ENCODE measurements at places on chromosomes 6 and 20.

DNA sequence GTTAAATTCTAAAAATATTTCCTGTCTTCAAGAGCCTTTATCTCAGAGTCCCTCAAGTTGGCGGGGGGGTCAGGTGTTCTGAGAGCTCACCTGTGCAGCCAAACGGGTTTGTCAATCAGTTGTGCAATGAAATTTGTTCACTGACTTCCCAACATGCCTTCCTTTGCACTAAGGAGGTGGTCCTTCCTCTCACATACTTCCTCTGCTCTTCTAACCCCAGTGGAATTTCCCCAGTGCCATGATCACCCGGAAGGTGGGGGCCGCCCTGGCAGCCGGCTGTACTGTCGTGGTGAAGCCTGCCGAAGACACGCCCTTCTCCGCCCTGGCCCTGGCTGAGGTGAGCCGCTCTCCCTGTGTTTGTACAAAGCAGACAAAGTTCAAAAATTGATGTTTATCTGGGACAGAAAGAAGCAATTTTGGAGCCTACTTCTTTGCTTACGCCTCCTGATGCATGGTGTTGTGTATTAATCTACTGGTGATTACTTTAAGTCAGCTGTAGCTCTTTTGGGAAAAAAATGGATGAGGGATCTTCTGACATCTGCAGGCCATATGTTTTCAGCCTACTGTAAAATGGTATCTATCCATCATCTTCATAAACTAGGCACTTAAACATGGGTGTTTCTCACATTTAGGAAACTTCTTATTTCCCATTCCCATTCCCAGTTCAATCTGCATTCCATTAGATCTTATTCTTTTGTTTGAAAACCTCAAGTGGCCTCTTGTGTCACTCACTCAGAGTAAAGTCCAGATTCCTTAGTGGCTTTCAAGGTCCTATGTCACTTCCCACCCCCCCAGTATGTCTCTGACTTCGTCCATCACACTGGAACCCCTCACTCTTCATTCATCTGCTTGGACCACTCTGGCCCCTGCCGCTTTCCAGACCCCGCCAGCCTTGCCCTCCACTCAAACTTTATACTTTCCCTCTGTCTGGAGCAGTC is 10.1 kb downstream of the ALDH5A1 start:
- no peak for DNase-seq

GRCh38 chr6:107066697-107067659 is 39.0 kb downstream of the MTRES1 start:
- DNase-seq: no peak

- no peak for DNase-seq
Observed at GRCh38 chr6:34961574-34961973, 72.5 kb downstream of the ANKS1A start.

DNA sequence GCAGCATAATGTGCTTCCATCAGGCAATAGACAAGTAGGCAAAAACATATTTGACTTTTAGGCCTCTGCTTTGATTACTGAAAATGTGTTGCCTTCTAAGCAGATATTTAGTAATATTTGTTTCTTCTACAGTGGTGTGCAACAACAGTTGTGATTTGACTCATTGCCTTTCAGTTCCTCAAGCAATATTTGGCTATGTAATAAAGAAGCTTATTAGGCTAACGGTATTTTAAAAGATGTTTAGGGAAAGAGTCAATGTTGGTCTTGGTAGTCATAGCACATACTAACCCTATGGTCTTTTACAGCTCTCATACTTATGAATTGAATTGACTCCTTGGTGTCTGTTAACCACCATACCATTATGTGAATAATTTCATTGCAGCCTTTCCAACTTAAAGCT is 124.1 kb downstream of the GRIK2 start:
- no peak for DNase-seq

- DNase-seq: no peak
Observed at GRCh38 chr6:38499529-38500096, 140.1 kb downstream of the BTBD9 start.

GRCh38 chr20:34536798-34537394 is 20.7 kb downstream of the DYNLRB1 start:
- DNase-seq: peak; percentile 50

- no peak for DNase-seq
Observed at GRCh38 chr6:70129341-70129740, 173.5 kb downstream of the COL9A1 start.

DNA sequence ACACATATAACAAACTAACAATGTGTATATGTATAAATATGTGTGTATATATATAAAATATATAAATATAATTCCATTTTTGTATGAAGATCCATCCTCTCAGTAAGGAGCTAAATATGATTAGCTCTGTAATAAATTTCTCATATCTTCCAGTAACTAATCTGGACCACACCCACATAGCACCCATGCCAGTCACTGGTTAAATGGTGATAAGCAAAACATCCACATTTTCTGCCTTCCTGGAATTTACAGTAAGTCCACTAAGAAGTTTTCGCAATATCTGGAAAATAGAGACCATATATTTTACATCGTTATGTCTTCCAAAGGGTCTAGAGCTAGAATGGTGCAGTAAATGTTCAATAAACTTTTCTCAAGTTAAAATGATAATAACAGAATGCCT is 151.5 kb upstream of the STMND1 start:
- no peak for DNase-seq

DNA sequence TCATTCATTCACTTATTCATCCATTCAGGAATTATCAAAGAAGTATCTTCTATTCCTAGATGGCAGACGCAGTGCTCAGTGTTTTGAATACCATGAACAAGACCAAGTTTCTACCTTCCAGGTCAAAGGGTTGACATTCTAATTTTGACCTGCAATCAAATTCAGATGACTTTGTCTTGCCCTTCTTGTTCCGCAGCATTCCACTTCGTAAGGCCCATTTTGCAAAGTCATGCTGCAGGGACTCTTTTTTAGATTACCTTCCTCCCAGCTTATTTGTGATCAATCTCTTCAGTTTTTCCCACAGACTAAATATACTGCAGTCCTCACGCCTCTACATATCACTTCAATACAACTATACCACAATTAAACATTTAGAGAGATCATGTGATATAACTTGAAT is 7.1 kb upstream of the TAAR1 start:
- no peak for DNase-seq

GRCh38 chr6:135044639-135045038 is 10.0 kb downstream of the HBS1L start:
- no peak for DNase-seq

DNA sequence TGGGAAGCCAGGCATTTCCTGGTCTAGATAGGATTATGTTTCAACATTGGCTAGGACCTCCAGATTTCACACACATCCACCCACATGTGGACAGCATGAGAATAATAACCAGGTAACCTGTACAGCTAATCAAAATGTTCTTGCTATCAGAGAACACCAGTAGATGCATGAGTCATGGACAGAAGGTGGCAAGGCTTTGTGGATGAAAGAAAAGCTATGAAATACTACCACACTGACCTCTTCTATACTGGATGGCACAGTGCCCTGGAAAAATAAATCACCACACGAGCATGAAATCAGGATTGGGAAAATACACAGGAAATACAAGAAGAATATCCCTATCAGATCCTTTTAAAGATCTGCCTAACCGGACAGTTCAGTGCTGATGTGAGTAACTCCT is 113.0 kb downstream of the GMDS start:
- no peak for DNase-seq

GRCh38 chr20:39004508-39004907 is 42.4 kb downstream of the DHX35 start:
- peak; percentile 22 for DNase-seq

DNA sequence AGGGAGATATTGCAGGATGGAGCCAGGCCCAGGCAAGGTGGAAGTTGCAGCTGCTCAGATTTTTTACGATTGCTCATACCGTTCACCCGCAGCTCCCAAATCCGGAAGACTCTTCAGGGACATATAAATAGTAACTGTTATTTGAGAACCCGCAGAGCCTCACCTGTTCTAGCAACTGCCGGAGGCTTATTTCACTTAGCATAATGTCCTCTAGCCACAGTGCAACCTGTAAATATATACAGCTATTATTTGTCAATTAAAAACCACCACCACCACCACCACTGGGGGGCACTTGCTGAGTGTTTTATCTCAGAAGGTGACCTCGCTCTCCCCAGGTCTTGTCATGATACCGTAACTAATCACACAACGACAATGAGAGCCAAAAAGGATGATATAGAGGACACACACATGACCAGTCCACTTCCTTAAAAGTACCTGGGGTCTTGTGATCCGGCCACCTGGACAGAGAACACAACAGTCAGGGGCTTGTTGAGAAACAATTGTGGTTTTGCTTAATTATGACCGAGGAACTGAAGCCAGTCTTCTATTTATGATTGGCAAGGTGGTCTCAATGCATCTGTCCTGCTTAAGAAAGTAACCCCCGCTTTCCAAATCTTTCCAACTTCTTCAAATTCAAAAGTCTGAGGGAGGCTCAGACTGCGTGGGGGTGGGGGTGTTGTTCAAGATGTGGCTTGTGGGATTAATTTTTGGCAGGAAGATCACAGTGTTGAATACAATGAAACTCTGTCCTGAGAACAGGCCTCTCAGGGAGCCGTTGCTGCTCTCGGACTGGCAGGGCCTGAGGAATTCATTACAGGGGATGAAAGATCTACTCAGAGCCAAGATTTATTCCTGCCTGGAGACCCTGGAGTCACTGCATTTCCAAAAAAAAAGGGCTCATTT is 107.7 kb upstream of the PRND start:
- peak; percentile 78 for DNase-seq

DNA sequence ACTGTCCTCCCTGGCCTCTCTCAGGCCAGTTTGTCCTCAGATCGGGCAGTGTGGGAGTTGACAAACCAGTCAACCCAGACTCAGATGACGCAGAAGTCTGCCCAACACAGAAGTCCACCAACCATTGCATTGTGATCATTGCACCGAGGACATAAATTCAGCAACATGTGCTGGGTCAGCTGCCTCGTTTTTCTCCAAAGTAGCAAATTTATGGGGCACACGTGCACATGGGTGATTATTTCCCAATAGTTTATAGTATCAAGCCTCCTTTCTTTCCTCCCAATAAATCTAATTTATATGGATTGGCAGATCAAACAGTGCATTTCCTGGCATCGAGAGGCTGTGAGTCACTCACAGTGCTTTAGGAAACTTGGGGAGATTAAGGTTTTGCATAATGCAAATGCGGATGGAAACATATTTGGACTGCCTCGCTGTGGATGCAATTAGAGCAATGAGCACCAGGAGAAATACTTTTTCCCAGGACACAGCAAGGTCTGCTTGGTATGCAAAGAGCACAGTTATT is 413.7 kb upstream of the SULF2 start:
- no peak for DNase-seq

DNA sequence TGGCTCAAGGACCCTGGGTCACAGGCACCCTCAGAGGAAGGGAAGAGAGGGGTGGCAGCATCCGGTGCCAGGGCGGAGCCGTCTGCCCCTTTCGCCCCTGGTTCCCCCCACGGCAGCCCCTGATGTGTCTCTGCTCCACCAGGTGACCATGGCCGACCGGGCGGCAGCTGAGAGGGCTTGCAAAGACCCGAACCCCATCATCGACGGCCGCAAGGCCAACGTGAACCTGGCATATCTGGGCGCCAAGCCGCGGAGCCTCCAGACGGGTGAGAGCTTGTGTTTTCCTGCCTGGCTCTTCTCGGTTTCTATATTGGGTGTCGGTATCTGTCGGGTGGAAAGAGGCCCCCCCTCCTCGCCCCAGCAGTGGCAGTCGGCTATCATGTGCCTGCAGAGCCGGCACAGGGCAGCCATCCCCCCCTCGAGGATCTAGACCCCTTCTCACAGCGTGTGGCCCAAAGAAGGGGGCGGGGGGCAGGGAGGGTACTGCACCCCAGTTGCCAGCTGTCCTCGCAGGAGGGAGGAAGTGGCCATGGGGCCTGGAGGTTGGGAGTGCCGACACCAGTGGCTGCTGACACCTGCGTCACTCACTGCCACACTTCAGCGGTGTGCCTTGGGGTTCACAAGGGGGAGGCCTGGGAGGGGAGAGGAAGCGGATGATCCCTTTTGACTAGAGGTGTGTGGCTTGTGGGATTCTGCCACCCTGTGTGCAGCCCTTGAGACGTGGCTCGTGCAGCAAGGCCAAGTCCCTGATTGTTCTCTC is 1.5 kb downstream of the RBM38 start:
- peak; percentile 87 for DNase-seq

DNA sequence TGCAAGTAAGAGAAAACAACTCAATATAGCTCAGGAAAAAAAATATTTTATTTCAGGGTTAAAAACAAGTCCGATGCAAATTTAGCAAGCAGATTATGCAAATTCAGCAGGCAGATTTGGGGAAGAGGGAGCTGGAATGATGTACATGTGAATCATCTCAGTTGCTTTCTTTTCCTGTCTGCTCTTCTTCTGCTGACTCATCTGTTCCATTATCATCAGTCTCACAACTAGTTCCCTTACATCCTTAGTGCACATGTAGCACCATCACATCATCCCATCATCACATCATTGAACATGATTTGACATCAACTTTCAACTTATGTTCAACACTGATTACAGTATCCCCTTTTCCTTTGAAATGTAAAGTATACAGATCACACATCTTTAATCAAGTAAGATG is 11.5 kb upstream of the DEFB113 start:
- no peak for DNase-seq

- DNase-seq: no peak
Observed at GRCh38 chr6:33377171-33377570, 14.5 kb upstream of the KIFC1 start.

DNA sequence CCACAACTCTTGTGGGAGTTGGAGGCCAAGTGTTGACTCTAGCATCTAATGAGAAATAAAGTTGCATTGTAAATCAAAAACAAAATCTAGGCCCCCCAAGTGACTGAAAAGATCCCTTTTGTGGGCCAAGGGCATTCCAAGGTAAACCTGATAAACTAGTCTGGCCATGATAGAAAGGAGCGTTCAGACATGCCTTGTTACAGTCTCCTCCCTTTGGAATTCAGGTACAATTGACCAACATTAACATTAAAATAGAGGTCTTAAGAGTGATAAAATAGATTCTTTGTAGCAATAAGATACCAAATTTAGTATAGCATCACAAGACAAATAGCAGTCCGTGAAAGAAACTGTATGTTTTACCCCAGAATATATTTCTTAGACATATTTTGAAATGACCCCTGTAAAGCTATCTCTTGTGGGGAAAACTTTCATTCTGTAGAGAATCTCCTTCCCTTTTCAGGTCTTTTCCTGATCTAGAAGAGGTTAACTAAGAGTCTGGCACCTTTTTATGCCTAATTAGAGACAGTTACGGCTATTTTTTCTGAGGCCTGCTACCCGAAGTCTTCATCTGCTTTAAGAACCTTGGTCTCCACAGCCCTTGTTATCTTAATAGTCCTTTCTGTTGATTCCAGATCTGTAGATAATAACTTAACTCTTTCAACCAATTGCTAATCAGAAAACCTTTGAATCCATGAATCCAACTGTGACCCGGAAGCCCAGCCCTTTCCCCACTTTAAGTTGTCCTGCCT is 495.4 kb upstream of the MMS22L start:
- DNase-seq: no peak

GRCh38 chr6:170088582-170088955 is 202.3 kb downstream of the DLL1 start:
- DNase-seq: peak; percentile 16

GRCh38 chr6:25641940-25642666 is 9.9 kb upstream of the SCGN start:
- no peak for DNase-seq

- DNase-seq: no peak
Observed at GRCh38 chr6:135299256-135299655, 118.1 kb downstream of the MYB start.

GRCh38 chr6:131727868-131728267 is 17.1 kb upstream of the CTAGE9 start:
- DNase-seq: no peak

- peak; percentile 86 for DNase-seq
Observed at GRCh38 chr6:158817728-158818580, 1.2 kb downstream of the EZR start.

All from CD4-positive, alpha-beta T cell treated with Interleukin-12 subunit alpha and Interleukin-12 subunit beta, for 1 hour (primary cell).